ENCODE measurements at places on chromosomes 2 and 18. TPM values are rescaled to one million over a fixed set of nuclear protein-coding genes. Genes with fewer than 3 reads are reported as not detected.

Gene CNGA3
- total RNA-seq, result not detected

Gene SRD5A2
- not detected for total RNA-seq

Gene CDK5R2
- total RNA-seq, result 0.14 TPM

Gene KCNE4
- total RNA-seq, result not detected

Gene PDK1
- 39.1 TPM for total RNA-seq

Gene SKOR2
- total RNA-seq, result not detected

Gene NEU4
- 6.8 TPM for total RNA-seq

Gene POTEC
- total RNA-seq, result not detected

Gene G6PC2
- total RNA-seq, result not detected

Gene FKBP1B
- total RNA-seq, result 41.8 TPM

Gene DYNAP
- total RNA-seq, result not detected

Gene SNRNP200
- 157 TPM for total RNA-seq

Gene C2orf66
- total RNA-seq, result 0.08 TPM

Gene DSG2
- 4.8 TPM for total RNA-seq

Gene CREG2
- 0.04 TPM for total RNA-seq

Gene KIAA2012
- not detected for total RNA-seq

Gene CDH2
- 10.7 TPM for total RNA-seq

Gene SCTR
- not detected for total RNA-seq

Gene TMEM163
- total RNA-seq, result 0.04 TPM

Gene ZNF804A
- total RNA-seq, result 16.8 TPM

Gene SERPINB4
- not detected for total RNA-seq

Gene INHBB
- total RNA-seq, result not detected

Gene PLGLB1
- 0.81 TPM for total RNA-seq

Gene IL36B
- total RNA-seq, result not detected
